ENCODE measurements at places on chromosomes 6 and 20.

- no peak for DNase-seq
Measured at GRCh38 chr6:36926708-36927513, 27.6 kb upstream of the PI16 start.

DNA sequence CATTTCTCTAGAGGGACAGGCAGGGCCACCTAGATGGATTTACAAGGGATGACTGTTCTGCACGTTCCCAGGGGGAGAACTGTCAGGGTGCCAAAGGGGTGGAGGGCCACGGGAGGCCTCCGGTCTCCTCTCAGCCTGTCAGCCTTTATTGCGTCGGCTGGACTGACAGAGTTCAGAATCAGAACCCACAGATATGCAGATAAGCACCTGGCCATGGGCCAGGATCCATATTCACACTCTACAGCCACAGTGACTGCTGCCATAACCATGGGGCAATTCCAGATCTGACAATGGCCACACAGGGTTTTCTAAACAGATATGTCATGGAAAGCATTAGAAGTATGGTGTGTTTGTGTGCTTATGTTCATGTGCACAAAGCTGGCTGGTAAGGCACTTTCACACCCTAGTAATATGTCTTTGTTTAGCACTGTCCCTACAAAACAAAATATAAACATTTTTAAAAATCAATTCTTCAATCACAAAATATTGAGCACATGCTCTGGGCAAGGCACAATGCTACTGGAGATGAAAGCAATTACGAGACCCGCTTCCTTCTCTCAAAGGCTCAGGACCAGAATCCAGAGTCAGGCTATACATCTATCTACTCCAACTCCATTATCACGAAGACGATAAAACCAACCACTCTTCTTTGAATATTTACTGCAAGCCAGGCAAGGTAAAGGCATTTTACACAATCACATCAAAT, 29.1 kb downstream of the TRAM2 start:
- DNase-seq = no peak

- DNase-seq = peak; percentile 29
Measured at GRCh38 chr6:147194652-147195411, 9.4 kb upstream of the STXBP5 start.

- no peak for DNase-seq
Measured at GRCh38 chr20:41334443-41335421, 5.9 kb upstream of the LPIN3 start.

GRCh38 chr6:13479206-13479800, 8.1 kb downstream of the GFOD1 start:
- no peak for DNase-seq

DNA sequence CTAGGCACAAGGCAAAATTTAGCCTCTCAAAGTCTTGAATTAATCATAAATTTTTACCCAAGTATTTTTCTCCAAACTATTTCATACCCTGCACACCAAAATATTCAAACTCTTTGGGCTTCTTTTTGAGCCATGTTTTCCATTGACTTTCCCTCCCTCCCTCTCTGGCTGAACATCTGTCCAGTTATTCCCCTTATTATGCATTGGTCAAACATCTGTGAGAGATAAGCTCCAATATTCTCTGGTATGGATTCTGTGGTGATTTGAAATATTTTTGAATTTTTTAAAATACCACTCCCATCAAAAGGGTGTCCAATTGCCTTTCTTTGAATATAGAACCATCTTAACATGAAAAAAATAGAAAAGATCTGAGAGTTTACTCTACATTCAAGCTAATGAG, 244.2 kb downstream of the RFPL4B start:
- no peak for DNase-seq

DNA sequence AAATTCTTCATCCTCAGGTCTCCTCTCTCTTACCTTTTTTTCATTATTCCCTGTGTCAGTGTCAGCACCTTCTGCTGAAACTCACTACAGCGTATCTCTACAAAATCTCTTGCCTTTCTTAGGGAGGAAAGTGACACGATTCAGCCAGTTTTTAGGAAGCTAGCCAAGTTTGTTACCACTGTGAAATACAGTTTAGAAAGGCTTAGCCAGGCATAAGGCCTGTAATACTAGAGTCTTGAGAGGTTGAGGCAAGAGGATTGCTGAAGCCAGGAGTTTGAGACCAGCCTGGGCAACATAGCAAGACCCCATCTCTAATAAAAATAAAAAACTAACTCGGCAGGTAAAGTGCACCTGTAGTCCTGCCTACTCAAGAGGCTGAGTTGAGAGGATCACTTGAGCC, 16.7 kb downstream of the TAB2 start:
- DNase-seq = no peak

- DNase-seq = no peak
Measured at GRCh38 chr20:29326376-29327070, 1930.9 kb upstream of the DEFB115 start.

- no peak for DNase-seq
Measured at GRCh38 chr6:113626475-113626874, 230.7 kb upstream of the MARCKS start.

DNA sequence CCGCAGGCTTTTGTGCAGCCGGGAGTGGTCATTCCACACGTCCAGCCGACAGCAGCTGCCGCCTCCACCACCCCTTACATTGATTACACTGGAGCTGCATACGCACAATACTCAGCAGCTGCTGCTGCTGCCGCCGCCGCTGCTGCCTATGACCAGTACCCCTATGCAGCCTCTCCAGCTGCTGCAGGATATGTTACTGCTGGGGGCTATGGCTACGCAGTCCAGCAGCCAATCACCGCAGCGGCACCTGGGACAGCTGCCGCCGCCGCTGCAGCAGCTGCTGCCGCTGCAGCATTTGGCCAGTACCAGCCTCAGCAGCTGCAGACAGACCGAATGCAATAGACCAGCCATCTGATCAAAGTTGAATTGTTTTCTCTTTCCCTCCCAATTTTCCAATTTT, 10.6 kb downstream of the RBM24 start:
- DNase-seq = no peak

GRCh38 chr6:21586300-21586699, 7.3 kb upstream of the SOX4 start:
- DNase-seq = no peak

DNA sequence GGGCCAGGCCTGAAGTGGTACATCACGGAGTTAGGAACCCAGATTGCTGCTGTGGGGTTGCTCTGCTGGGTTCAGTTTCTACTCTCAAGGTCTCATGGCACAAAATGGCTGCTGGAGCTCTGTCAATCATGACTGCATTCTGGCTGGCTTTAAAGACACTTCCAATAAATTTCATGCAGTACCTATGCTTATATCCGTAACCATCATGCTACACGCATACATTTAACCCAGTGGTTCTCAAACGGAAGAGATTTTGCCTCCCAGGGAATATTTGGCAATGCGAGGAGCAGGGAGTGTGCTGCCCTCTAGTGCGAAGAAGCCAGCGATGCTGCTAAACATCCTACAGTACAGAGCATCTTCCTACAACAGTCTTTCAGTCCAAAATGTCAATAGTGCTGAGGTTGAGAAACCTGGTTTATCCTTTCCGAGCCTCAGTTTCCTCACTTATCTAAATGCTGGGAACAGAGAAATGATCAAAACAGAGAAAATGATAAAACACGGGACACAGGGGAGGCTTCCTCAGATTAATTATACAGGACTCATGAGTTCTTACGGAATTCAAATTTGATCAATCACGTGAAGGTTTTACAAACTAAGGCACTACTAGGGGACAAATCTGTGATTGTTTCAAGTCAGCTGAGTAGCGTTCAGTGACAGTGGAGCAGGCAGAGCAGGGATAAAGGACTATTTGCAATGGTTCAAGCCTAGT, 9.6 kb upstream of the SLC2A10 start:
- DNase-seq = no peak

DNA sequence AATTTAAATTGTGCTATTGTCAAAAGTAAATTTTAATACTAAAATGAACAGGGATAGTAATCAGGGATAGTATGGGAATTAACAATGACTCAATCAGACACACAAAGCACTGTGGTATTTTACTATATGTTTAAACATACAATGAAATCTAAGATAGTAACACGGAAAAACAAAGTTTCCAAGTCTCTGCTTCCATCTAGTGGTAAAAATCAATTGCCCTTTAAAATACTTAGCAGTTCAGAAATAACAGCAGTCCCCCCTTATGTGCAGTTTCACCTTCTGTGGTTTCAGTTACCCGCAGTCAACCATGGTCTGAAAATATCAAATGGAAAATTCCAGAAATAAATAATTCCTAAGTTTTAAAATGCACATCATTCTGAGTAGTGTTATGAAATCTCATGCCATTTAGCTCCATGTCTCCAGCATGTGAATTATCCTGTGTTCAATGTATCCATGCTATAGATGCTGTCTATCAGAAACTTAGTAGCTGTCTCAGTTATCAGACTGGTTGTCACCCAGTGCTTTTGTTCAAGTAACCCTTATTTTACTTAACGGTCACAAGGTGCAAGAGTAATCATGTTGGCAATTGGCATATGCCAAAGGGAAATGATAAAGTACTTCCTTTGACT, 58.5 kb downstream of the AHI1 start:
- no peak for DNase-seq

GRCh38 chr6:10395704-10396546, 18.9 kb downstream of the TFAP2A start:
- no peak for DNase-seq

- DNase-seq = no peak
Measured at GRCh38 chr6:84432619-84433018, 205.2 kb upstream of the CEP162 start.

GRCh38 chr6:78487401-78487800, 379.9 kb upstream of the IRAK1BP1 start:
- DNase-seq = no peak

GRCh38 chr20:44111712-44112335, 75.2 kb downstream of the JPH2 start:
- no peak for DNase-seq

DNA sequence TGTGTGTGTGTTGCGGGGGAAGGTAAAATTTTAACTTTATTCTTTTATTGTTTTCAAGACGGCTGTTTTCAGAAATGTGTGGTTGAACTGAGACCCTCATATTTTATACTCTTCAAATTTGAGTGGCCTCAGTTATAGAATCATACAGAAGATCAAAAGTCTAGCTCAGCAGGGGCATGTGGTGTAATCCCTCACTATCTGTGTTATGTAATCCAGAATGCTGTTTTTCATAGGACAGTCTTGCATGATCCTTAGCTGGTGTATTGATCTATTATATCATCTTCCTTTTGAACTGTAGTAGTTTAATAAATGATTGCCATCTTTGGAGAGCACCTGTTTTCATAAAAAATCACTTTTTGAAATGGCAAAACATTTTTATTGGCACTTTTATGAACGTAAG, 1.4 kb downstream of the PLCB4 start:
- no peak for DNase-seq

DNA sequence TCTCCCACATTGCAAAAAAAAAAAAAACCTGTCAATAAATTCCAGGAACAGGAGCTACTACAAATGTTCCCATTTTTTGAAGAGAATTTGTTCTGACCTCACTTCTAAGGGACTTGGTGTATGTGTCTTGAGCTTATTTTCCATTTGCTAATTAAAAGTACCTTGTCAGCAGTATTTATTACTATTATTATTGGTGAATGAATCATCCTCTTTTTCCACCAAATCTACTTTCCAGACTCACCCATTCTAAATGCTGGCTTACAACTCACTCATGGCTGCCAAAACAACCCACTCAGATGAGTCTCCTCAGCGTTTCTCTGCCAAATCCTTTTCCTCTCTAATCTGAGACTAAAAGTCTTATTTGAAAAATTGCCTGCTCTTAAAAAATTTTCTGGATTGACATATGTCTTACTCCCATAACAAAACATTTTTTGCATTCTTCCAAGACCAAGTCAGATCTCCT, 33.2 kb upstream of the TASP1 start:
- no peak for DNase-seq

DNA sequence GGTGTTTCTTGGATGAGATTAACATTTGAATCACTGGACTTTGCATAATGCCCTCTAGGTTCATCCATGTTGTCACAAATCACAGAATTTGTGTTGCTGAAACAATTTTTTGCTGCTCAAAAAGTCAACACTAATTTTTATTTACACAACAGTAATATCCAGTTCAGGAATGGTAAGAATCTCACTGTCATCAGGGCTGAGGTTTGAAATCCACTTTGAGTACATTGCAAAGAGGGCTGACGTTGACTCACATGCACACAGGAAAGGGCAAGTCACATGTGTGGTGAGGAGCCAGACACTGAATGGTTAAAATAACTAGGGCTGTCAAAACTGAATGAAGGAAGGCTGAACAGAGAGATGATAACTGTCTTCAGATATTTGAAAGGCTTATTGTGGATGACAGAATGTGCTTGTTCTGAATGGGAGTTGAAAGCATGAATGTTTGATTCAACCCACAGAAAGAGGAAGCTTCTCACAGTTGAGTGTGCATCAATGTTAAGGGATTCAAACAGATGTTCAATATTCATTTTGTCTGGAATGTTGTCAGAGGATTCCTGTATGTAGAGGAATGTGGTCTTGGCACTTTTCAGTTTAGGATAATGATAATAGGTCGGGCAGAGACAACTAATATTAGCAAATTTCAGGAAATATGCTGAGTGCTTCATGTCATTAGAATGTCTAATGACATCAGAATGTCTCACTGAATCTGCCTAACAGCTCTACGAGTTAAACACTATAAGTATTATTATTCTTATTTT, 3.6 kb upstream of the ADGRG6 start:
- no peak for DNase-seq

DNA sequence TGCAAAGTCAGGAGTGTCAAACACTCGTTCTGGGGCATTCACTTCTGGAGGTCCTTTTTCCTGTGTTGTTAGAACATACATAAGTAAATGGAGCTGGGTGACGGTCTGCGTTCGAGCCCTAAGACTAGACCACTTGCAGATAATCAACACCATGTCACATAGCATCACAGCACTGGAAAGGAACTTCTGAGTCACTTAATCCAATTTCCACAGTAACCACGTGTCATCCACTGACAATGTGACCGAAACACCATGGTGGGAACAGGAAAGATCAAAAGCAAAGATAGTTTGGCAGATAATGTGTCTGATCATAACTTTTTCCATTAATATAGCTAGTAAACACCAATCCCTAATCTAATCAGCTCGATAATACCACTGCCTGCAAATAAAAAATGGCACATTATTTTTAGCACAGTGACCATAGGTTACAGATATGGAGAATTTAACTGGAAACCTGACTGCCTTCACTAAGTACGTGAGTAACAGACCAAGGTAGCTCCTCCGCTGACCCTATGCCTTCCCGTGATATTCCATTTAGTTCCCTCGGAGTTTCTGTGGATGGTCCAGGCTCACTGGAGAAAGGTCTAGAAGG, 34.8 kb downstream of the WRNIP1 start:
- DNase-seq = no peak

DNA sequence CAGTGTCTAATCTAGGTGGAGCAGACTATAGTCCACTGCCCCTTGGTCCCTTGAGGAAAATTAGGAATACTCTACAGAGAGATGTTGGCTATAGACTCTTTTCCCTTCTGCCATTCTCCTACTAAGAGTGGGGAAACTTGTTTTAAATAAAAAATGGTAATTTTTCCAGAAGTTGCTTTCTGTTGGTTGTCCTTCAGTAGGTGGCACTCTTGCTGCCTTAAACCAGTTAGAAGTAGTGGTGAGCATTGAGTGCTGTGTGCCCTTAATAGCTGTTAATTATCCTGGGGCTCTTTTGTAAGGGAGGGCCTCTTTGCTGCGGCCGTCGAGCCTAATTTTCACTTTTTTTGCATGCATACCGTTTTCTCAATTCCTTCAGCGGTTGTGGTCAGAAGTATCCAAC, 2.8 kb downstream of the CMTR1 start:
- DNase-seq = no peak
